ENCODE measurements at places on chromosomes 7 and 10. TPM values are rescaled to one million over a fixed set of nuclear protein-coding genes. Genes with fewer than 3 reads are reported as not detected.

COX19 gene
- total RNA-seq, result 28.9 TPM

HKDC1 gene
- 173 TPM for total RNA-seq

CRCP gene
- 37.1 TPM for total RNA-seq

TECTB gene
- total RNA-seq, result not detected

ITIH2 gene
- not detected for total RNA-seq

VPS37D gene
- total RNA-seq, result 12.4 TPM

CDC14C gene
- not detected for total RNA-seq

MMP21 gene
- not detected for total RNA-seq

Measured in PC-9 (cell line).